ENCODE measurements at places on chromosomes 7 and 10.
A peak's percentile ranks its signal among the peaks of the same experiment; 100 is the strongest.

DNA sequence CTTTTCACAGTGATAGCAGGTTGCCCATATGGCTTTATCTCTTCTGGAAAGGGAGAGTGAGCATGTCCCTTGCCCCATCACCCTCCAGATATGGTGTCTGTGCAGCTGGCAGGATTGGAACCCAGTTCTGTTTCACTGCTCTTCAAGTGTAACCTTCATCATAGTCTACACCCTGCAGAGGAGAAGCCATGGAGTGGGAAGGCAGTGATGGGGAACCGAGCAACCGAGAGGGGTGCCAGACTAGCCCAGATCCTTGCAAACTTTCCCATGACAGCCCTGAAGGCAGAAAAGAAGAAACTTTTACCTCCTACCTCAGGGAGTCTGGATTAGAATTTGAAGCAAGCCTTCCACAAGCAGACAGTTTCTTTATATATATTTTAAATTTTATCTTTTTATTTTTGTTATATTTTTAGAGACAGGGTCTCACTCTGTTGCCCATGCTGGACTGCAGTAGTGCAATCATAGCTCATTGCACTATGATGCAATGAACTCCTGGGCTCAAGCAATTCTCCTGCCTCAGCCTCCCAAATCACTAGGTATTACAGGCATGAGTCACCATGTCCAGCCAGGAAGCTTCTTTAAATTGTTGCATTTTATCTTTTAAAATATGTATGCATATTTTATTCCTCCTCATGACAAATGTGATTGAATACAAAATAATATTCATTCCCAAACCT is 133.3 kb downstream of the KCNMA1 start:
- no peak for DNase-seq

- DNase-seq = no peak
These were observed 360.4 kb downstream of the PARD3 start for GRCh38 chr10:34454590-34455261.

DNA sequence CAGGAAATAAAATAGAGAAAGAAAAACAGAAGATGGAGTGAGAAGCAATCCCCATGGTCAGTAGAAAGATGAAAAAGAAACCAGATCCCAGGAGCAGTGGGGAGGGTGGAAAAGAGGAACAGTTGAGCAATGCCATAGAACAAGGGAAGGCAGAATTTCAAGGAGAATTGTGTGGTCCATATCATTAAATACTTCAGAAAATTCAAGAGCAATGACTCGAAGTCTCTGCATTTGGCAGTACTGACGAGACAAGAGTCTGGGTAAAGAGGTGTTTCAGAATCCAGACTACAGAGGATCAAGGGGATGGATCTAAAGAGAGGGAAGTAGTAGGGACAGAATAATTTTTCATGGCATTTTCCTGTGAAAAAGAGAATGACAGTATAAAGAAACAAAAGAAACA is 512.6 kb downstream of the PHTF2 start:
- no peak for DNase-seq

- DNase-seq = no peak
These were observed 845.9 kb downstream of the TYW1 start for GRCh38 chr7:67842571-67842970.

- no peak for DNase-seq
These were observed 63.9 kb downstream of the CCDC71L start for GRCh38 chr7:106597014-106597413.

DNA sequence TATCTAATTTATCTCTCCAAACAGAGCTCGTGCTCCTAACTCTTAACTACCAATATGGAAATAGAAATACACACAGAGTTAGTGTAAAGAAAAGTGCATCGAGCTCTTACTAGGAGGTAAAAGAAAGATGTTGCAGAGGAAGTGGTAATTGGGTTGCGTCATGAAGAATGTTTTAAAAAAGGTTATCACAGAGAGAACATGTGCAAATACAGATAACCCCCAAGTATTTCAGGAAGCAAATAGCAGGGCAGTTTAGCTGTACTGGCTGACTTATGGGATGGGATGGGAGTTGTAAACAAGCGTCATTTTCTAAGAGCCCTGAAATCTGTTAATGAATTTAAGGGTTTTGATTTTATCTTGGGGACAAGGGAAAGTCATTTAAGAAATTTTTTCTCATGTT is 153.9 kb downstream of the AGMO start:
- DNase-seq = no peak

DNA sequence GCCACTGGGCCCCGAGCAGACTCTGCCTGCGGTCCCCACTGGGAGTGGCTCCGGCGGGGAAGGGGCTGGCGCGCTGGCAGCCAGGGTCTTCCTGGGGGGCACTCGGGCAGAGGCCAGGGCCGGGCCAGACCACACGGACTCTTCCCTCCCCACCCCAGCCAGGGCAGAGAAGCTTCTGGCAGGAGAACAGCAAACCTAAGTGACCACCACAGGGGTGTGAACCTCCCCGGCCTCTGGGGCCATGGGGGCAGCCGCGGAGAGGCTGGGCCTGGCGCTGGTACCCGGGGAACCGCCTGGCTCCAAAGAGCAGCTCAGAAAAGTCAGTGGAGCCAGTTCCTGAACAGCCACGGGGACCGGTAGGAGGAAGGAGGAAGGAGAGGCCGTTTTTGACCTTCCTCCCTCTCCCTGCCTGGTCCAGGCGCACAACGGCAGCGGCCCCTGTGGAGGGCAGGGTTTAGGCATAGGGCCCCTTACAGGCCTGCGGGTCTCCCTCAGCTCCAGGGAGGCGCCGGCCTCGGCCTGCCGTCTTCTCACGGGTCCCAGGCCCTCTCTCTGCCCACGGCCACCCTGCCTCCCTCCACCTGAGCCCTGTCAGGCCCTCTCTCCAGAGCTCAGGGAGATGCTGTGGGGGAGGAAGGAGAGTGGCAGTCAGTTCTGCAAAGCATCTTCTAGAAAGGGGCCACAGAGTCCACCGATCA is 51.8 kb downstream of the TMEM209 start:
- no peak for DNase-seq

GRCh38 chr10:121879476-121879875 is 48.4 kb downstream of the ATE1 start:
- no peak for DNase-seq

DNA sequence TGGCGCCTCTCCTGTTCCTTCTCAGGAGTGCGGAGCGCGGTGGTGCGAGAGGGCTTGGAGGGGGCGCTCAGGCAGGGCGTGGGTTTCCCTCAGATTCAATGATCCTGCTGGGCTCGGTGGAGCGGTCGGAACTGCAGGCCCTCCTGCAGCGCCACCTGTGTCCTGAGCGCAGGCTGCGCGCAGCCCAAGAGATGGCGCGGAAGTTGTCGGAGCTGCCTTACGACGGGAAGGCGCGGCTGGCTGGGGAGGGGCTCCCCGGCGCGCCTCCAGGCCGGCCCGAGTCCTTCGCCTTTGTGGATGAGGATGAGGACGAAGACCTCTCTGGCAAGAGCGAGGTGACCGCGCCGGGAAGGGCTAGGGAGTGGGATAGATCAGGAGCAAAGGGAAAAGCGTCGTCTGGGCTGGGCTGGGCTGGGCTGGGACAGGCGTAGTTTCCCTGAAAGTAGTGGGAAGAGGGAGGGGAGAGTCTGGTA is 17.0 kb downstream of the FAM131B start:
- peak; percentile 76 for DNase-seq

DNA sequence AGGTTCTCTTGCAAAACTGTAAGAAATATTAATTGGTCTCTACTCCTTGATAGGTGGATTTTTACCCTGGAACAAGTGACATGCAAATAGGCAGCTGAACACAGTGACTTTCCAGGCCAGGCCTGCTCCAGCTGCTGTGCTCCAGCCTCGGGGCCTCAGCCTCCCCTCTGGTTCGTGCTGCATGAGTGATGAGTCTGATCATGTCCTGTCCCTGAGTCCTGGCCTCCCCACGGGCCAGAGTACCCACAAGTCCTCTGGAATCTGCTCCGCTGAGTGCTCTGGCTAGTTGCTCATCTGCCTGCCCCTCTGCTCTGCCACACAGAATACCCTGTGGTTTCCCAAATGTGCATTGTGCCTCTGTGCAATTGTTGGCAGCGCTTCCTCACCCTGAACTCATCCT is 80.1 kb upstream of the PDZD8 start:
- DNase-seq = no peak

DNA sequence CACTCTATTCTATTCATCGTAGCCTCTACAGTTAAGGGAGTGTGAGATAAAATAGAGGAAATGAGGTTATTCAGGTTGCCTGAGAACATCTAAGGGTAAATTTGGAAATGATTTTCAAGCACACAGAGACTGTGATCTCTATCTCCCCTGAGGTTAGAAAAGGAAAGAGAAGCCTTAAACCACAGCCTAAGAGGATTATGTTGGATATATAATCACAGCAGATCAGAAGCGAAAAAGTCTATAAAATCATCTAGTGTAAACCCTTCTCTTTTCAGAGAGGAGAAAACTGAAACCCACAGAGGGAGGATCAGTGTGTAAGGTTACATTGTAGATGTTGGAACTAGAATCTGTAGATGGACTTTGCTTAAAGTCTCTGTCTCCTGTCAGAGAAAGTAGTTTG is 90.6 kb upstream of the SEMA3E start:
- DNase-seq = no peak

- DNase-seq = peak; percentile 48
These were observed 598 bp upstream of the AMZ1 start for GRCh38 chr7:2687338-2687869.

Data from Calu3 (cell line).